ENCODE measurements at places on chromosomes 7 and 10.

GRCh38 chr10:112248584-112249295, 34.5 kb upstream of the TECTB start:
- no peak for DNase-seq

- DNase-seq, result no peak
Measured at GRCh38 chr10:5843686-5844344, 30.6 kb upstream of the GDI2 start.

- DNase-seq, result peak; percentile 78
Measured at GRCh38 chr10:97412891-97413304, 11.8 kb upstream of the RRP12 start.

DNA sequence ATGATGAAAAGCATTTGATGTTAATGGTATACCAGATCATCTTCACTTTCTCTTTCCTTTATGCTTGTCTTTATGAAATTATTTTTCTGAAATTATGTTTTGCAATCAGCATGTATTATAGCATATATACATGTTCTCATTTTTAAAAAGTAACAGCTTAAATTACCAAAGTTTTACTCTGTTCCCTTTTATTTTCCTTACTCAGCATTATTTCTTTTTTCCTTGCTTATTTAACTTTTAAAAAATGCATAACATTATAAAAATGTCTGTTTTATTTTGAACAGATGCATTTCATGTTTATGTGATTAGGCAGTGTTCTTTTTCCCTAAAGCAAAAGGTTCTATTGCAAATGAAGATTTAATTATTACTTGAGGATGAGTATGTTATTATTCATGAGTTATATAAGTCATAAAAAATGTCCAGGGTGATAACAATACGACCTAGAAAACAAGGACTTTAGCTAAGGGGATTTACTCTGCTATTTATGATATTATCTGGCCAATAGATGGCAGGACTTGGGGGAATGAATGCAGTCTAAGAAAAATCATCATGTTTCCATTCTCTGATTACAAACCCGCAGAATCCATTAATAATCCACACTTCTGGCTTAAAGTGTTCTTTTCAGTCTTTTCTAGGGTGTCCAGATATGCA, 38.5 kb downstream of the CABCOCO1 start:
- no peak for DNase-seq

DNA sequence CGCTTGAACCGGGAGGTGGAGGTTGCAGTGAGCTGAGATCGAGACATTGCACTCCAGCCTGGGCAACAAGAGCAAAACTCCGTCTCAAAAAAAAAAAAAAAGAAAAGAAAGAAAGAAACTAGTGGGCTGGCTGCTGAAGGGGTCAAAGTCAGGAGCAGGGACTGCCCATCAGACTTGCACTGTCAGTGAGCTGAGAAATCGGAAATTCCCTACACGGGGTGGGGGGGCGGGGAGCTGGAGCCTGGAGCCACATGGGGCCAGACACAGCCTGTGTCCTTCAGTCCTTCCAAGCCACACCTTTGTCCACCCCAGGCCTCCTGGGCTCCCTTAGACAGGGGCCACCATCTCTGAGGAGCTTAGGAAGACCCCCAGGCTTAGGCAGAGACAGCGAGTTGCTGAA, 34.5 kb downstream of the SRRM3 start:
- DNase-seq, result no peak

GRCh38 chr7:149377386-149377785, 83.5 kb downstream of the ZNF777 start:
- DNase-seq, result no peak

GRCh38 chr10:104123397-104123796, 1.4 kb downstream of the SFR1 start:
- DNase-seq, result no peak

DNA sequence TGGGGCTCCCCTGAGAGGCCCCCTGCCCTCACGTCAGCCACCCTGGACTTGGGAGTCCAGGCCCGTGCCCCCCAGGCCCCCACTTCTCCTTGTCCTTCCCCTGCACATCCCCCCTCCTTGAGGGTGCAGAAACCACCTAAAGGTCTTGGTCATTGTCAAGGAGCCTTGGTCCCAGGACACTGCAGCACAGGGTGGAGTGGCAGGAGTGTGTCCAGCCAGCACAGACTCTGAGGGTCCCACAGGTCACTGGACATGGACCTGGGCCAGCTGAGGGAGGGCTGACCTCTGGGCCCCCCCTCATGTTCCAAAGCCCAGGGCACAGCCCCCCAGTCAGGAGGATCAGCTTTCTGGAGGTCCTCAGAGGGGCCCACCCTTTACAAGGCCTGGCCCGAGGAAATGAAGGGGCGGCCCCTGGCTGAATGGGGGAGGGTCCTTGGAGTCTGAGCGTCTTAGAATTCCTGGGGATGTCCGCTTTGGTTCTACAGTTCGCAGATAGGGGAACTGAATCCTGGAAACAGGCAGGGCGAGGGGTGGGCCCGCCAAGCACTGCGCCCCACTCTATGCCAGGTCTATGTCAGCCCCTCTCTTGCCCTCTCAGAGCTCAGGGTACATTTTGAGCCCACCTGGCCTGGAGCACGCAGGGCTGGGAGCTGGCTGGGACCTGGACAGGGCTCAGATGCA, 54.0 kb downstream of the PWWP2B start:
- no peak for DNase-seq

- no peak for DNase-seq
Measured at GRCh38 chr10:48625826-48626134, 20.9 kb upstream of the ARHGAP22 start.

GRCh38 chr7:16083931-16084330, 337.4 kb downstream of the CRPPA start:
- DNase-seq, result no peak

- no peak for DNase-seq
Measured at GRCh38 chr7:82925331-82925730, 237.4 kb downstream of the PCLO start.

- DNase-seq, result peak; percentile 57
Measured at GRCh38 chr7:5139998-5140397, 50.0 kb upstream of the WIPI2 start.

- peak; percentile 84 for DNase-seq
Measured at GRCh38 chr7:44981035-44981706, 2.4 kb upstream of the MYO1G start.

- DNase-seq, result peak; percentile 95
Measured at GRCh38 chr10:75230600-75231038, 5.1 kb downstream of the COMTD1 start.

DNA sequence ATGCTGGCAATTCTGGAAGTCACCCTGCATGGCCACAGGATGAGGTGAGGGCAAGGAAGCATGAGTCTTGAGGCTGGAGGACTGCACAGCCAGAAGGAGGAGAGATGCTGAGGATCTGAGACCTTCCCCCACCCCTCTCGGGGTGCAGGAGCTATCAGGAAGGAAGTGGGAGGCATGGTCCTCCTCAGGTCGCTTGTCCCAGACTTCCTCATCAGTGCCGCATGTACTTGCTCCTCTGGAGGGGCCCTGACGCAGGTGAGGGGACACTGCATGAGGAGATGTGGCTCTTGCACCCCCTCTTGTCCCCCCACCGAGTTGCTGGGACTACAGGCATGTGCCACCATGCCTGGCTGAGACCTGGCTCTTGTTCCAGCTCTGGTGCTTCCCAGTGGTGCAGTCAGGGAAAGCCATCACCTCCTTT, 5.7 kb upstream of the ZMIZ1 start:
- no peak for DNase-seq

GRCh38 chr10:91006752-91007346, 86.0 kb upstream of the ANKRD1 start:
- DNase-seq, result no peak

DNA sequence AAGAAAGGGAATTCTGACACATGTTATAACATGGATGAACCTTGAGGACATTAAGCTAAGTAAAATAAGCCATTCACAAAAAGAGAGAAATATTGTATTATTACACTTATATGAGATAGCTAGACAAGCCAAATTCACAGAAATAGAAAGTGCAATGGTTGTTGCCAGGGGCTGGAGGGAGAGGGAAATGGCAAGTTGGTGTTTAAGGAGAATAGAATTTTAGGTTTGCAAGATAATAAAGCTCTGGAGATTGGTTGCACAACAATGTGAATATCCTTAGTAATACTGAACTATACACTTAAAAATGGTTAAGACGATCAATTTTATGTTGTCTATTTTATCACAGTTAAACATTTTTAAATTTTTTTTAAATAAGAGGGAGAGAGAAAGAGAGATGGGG, 25.0 kb upstream of the ADD3 start:
- no peak for DNase-seq

DNA sequence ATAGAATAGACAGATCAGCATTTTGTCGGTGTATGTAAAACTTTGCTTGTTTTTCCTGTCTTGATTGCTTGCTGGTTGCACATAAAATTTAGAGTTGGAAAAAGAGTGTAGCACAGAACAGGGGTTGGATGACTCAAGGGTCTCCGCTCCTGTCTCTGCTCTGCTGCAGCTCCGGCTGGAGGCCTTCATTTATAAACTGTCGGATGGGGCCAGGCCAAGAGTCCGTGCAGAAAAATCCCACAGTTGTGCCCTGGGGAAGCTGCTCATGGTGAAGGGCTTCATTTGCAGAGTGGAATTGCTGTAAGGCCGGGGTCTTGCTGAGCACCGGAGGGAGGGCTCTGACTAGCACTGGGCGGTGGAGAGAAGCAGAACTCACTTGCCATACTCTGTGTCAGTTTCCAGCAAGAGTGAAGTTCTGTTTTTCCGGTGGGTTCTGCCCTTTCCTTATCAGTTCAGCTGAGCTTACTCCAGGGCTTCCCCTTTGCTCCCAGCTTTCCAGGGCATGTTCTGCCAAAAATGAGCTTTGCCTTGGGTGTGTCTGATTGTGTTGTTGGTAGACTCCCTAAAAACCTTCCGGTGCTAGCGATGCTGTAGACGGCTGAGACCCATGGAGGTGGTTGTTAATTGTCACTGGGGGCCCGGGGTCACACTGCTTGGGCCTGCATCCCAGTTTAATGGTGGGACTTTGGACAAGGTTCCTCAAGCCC, 67.2 kb downstream of the CAMK1D start:
- no peak for DNase-seq

GRCh38 chr7:108007261-108007660, 4.3 kb upstream of the LAMB1 start:
- no peak for DNase-seq

GRCh38 chr10:121436630-121437341, 161.5 kb downstream of the FGFR2 start:
- no peak for DNase-seq

- no peak for DNase-seq
Measured at GRCh38 chr10:44647473-44647872, 262.6 kb upstream of the CXCL12 start.

DNA sequence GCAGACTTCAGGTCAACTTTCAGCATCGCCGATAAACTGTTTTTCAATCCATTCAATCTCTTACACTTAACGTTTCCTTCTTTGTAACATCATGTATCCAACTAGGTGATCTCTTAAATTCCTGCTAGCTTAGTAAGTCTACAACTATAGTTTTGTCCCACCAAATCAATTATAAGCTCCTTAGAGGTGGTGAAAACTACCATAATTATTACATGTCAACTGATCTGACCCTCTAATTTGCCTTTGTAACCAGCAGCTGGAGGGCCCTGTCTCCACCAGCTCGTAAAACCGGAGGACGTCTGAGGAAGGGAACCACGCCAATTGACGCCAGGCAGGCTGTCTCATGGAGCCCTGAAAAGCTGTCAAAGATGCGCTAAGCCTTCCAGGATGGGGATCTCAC, 113.4 kb downstream of the ABCC2 start:
- no peak for DNase-seq

DNA sequence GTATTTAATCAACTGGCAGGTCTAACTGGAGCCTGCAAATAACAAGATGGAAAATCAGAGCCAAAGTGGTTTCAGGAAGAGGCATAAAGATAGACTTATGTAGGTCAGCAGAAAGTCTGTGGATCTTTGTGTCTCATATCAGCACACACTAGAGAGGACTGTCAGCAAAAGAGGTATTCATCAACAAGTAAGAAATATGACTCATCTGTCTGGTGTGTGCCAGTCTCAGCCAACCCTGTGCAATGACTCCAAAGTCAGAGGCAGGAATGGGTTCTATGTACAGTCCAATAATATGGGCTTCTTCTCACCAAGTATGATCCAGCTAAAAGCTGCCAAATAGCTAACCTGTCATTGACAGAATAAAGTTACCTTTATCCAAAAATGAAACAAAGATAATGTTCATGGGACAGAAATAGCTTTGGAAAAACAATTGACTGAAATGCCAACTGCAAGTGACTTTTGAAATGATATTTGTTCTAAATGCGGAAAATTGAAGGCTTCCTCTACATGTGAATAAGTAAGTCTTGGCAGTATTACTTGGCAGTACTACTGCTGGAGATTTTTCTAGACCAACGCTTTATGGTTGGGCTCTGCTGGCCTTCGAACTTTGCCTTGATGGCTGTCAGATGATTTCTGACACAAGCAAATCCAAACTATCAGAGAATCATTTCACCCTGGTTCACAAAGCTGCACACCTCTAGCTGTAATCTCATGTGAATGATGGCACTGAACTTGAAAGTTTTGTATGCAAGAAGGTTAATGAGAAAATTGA, 272.3 kb upstream of the SEMA3C start:
- no peak for DNase-seq

- no peak for DNase-seq
Measured at GRCh38 chr7:7681191-7681935, 37.0 kb downstream of the RPA3 start.

DNA sequence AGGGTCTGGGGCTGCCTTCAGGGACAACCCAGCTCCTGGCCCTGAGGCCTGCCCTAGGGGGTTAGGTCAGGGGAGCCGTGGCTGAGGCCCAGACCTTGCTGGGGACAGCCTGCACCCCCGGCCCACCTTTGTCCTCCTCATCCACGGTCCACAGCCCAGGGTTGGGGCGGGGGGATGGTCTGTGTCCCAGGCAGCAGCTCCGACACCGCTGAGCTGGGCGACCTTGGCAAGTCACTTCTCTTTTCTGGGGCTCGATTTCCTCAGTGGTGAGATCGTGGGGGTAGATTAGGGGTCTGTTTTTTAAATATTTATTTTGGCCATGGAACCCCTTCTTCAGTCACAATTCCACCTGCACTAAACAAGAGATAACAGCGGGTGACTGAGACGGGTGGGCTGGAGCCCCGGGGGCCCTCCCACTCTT, 30.9 kb downstream of the DNAJB12 start:
- DNase-seq, result no peak

- DNase-seq, result no peak
Measured at GRCh38 chr7:91323626-91324158, 59.5 kb downstream of the FZD1 start.

- DNase-seq, result peak; percentile 41
Measured at GRCh38 chr10:42975005-42975493, 101.8 kb upstream of the RET start.

All from activated CD8-positive, alpha-beta memory T cell treated with anti-CD3 and anti-CD28 coated beads, Interleukin-2, amount 50 U/mL, for 48 hours (primary cell).